ENCODE measurements at places on chromosomes 11 and 22.

GRCh38 chr11:111726301-111726713 is 39.9 kb downstream of the PPP2R1B start:
- DNase-seq: no peak

DNA sequence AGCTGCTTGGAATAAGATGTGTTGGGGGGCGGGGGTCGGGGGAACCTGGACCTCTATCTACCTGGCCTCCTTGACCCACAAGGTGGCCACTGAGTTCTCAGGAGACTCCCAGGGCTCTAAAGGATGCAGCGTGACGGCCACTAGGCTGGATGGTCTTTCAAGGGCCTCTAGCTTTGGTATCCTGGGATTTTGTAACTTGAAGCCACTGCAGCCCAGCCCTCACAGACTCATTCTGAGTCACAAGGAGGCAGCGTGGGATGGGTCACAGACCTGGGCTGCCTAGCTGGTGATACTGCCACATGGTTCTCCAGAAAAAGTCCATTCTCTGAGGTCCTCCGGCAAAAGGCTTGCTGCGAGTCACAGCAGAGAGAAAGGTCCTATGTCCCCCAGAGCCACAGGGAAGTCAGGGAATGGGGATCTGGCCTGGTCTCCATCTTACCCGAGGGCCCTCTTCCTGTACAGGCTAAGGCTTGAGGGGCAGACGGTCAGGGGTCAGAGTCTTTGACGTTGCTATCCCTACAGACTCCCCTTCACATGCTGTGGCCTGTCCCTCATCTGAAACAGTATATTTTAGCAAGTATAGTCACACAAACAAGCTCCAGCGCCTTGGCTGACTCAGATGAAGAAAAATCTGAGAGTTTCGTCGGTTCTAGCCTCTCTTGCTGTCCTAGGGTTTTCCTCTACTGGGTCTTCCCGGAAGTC is 52.4 kb downstream of the KCNC1 start:
- no peak for DNase-seq

GRCh38 chr11:12793506-12793905 is 119.3 kb downstream of the TEAD1 start:
- no peak for DNase-seq

GRCh38 chr22:28506150-28506535 is 173.5 kb downstream of the TTC28 start:
- DNase-seq: no peak

- DNase-seq: no peak
These were observed 61.3 kb upstream of the BARX2 start for GRCh38 chr11:129314371-129314770.

DNA sequence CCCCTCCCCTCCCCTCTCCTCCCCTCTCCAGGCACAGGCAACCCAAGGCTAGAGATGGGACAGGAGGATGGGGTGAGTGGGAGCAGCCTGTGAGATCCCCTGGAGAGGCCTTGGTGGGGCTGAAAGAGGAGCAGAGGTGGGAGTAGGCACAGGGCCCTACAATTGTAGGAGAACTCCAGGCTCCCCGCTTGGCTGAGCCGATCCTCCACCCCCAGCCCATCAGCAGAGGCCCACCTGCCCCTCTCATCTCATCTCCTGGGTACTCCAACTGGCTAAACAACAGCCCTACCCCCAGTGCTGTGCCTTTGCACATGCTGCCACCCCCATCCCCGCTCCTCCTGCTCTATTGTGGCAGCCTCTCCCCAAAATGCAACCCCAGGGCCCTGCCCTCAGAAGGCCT is 52.0 kb upstream of the A4GALT start:
- no peak for DNase-seq

DNA sequence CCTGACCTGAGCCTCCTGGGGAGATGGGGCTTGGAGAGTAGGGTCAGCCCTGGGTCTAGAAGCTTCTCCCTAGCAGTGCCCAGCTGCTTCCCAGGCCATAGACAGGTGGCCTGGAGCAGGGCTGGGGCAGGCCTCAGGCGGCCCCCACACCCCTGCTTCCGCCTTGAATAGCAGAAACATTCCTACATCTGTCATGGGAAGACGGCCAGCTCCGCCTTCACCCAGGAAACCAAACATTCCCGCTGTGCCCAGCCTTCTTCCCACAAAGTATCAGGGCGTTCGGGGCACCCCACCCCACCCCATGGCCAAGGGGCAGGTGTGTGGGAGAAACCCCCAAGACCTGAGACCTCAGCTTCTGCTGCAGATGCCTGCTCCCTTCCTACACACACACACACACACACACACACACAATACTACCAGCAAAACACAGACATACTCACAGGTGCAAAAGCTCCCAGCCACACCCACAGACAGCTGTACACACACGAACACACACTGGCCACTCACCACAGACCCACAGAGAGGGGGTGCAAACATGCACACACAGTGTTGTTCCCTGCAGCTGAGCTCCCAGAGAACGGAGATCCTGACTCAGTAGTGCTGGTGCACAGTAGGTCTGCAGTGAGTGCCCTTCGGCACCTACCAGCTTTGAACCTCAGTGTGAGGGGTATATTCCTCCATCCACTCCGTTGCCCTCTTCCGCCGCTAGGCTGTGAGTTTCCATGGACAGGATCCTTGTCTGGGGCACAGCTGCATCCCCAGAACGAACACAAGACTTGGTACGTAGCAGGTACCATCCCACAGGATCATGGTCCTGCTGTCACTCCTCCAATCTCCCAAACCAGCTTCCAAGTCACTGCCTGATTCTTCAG is 37.4 kb downstream of the PDGFB start:
- no peak for DNase-seq

DNA sequence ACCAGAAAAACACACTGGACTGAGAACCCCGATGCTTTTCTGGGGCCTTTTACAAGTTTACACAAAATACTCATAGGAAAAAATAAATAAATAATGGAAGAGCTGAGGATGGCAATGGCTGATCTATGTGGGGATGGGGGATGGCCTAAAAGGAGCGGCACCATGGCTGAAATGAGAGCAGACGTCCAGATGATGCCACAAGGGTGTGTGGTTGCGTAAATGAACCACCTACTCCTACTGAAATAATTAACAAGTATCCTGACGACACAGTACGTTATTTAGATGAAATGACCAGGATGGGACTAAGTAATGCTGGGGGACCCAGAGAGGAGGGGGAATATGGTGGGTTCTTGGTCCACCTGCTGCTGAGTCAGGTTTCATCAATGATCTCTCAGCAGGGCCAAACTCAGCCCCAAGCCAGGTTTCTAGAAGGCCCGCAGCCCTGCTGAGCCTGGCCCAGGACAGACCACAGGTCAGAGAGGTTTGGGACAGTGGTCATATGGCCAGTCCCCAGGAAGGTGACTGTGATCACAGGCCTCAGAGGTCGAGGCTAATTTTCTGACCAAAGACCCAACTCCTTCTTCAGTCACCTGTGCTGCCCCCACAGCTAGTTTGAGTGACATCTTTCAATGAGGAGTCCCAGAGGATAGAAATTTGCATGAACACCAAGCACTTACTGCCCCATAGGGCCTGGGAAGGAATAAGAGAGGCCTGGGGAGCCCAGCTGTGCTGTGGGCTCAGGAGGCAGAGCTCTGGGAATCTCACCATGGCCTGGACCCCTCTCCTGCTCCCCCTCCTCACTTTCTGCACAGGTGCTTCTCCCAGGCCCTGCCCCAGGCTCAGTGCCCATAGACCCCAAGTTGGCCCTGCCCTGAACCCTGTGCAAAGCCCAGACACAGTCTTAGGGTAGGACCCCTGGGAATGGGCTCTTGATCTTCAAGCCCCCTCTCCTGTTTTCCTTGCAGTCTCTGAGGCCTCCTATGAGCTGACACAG is 76.3 kb upstream of the IGLL5 start:
- DNase-seq: no peak

GRCh38 chr22:50694099-50694605 is 21.5 kb downstream of the SHANK3 start:
- DNase-seq: no peak
